ENCODE measurements at places on chromosomes 12 and 14.
A peak's percentile ranks its signal among the peaks of the same experiment; 100 is the strongest.

DNA sequence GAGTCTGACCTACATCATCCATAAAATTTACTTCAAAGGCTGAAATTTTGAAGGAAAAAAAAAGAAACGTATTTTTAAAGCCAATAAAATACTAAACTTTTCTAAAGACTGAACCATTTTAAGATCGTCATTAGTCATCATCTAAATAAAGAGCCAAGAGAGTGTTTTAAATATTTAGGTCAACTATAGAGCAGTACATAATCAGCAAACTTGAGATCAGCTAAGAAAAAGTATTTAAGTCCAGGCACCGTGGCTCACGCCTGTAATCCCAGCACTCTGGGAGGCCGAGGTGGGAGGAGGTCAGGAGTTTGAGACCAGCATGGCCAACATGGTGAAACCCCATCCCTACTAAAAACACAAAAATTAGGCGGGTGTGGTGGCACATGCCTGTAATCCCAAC, 35.5 kb downstream of the HECTD1 start:
- no peak for DNase-seq

- DNase-seq: peak; percentile 10
Measured at GRCh38 chr14:82710267-82710841, 1176.7 kb upstream of the SEL1L start.

GRCh38 chr12:13100605-13100881, 2.9 kb downstream of the GSG1 start:
- no peak for DNase-seq

DNA sequence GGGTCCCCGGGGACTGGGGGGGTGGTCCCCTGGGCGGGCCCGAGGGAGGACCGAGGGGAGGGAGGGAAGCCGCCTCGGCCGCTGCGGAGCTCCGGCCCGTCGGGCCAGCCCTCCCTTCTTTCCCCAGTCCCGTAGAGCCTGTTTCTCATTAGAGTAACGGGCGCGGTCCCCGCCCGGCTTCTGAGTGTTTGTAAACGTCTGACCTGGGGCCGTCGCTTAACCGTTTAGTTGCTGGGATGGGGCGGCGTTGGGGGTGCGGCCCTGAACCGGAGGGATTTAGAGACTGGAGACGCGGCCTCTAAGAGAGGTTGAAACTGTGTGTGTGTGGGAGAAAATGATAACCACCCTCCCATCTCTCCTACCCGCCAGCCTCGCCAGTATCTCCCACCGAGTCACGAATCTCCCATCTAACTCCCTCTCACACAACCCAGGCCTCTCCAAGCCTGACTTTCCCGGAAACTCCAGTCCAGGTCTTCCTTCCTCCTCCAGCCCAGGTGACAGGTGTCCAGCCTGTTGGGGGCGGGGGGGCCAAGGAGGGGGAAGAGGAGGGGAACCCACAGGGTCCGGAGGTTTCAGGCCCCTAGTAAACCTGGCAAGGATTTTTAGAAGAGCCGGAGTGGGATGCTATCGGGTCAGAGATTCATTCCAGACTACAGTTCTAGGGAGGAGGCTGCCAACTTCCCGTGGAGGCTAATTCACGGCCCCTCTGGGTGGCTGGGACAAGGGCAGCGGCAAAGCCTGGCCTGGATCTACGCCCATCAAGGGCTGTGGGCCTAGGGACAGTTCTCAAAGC, 1.1 kb upstream of the NFATC4 start:
- peak; percentile 93 for DNase-seq

DNA sequence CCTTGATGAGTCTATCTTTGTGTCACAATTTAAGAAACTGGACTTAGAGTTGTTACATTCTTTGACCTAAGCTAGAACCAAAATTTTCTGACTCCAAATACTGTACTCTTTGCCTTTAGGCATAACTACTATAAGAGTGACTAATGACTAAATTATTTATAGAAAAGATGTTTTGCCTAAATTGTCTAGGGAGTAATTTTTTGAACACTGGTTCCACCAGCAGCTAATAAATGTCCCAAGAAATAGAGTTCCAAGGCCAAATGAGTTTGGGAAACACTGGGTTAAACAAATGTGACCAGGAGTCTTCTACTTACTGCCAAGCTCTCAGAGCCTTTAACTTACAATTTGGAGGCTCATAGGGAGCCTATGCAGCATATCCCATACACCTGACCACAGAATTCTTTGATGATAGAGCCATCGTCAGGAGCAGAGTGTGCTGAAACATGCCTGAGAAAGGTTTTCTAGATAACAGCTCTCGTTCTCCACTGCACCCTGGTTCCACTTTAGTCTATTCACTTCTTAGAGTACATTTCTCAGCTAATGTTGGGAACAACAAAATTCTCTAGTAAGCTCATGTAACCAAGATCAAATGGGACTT, 215.9 kb upstream of the HMGA2 start:
- DNase-seq: no peak

DNA sequence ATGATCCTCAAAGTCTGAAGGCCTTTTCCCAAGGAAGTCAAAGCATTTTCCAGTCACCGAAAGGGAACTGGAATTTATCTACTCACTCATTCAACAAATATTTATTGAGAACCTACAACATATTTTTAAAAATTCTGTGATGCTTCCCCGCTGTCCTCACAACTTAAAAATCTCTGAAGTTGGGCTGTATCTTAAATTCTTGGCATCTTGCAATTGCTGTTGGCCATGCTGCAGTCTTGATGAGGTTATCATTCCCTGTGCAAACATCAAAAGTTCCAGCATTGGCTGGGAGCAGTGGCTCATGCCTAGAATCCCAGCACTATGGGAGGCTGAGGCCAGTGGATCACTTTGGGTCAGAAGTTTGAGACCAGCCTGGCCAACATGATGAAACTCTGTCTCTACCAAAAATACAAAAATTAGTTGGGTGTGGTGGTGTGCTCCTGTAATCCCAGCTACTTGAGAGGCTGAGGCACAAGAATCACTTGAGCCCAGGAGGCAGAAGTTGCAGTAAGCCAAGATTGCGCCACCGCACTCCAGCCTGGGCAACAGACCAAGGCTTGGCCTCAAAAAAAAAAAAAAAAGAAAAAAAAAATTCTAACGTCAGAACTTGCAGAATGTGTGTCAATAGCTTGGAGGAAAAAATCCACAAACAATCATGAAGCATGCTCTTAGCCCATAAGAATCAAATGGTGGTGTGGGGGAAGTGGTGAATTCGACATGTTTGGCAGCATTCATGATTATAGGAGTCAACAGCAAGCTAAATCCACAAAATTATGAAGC, 34.9 kb downstream of the CCDC177 start:
- no peak for DNase-seq

GRCh38 chr14:99461411-99462085, 19.1 kb downstream of the SETD3 start:
- no peak for DNase-seq

- DNase-seq: no peak
Measured at GRCh38 chr12:108583991-108584390, 13.9 kb downstream of the TMEM119 start.

GRCh38 chr12:10289005-10289754, 18.5 kb upstream of the KLRD1 start:
- DNase-seq: no peak

- no peak for DNase-seq
Measured at GRCh38 chr12:2449586-2449985, 345.2 kb upstream of the FKBP4 start.

- DNase-seq: no peak
Measured at GRCh38 chr14:88563845-88564244, 1.0 kb downstream of the ZC3H14 start.

- no peak for DNase-seq
Measured at GRCh38 chr14:86346818-86347384, 817.0 kb downstream of the FLRT2 start.

DNA sequence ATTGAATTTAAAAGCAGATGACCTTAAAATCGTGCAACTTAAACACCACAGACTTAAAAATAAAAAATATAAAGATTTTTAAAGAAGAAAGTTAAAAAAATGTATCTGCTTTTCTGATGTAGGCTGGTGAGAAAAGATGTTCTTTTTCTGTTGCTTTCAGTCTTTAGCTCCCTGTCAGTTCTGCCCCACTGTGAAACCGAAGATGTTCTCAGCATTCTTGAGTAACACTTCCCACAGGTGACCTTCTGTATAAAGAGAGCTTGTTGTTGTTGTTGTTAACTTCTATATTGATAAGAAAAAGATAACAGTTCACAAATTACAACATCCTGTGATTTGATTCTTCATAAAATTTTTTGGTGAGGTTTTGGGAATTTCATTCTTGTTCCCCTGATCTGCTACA, 377.9 kb upstream of the RGS6 start:
- DNase-seq: no peak

- DNase-seq: no peak
Measured at GRCh38 chr14:96058576-96059200, 19.5 kb downstream of the C14orf132 start.

GRCh38 chr12:131072451-131073230, 118.9 kb downstream of the ADGRD1 start:
- DNase-seq: no peak

DNA sequence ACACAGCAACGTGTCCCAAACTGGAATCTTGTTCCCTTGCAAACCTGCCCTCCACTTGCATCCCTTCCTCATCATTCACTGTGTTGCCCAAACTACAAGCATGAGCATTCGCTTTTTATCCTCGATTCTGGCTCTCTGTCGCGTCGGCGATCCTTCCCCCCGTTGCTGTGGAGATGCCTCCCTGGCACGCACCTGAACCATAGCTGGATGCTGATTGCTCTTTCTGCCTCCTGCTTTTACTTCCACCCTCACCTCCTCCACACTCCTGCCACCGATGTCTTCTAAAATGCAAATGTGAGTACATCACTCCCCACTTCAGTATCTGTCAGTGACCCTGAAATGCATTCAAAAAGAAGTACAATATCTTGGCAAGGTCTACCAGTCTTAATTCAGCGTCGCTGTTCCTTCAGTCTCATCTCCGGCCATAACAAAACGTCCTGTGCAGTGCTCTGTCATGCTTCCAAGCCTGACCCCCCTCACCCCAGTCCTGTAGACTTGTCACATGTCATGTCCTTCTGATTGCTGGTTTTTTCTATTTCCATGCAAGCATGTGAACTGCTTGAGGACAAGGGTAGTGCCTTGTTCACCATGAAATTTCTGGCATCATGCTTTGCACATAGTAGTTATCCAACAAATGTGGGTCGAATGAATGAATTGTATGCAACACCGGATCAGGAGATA, 2.5 kb upstream of the PPP2R5C start:
- no peak for DNase-seq

DNA sequence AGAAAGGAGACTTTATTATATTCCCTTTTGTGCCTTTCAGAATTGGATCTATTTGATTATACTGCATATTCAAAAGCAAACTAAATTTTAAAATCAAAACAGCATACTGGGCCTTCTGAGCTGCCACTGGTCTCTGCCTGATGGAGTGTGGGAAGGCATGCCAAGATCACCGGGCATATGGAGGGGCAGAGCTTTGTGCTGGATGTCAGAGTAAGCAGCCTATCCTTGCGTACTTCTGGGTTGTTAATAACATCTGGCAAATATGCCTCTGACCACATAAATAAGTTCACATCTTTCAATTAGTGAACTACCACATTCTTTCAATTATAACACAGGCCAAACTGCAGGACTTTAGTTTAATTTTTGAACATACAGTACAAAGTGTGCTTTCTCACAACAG, 18.3 kb downstream of the MLH3 start:
- DNase-seq: no peak

DNA sequence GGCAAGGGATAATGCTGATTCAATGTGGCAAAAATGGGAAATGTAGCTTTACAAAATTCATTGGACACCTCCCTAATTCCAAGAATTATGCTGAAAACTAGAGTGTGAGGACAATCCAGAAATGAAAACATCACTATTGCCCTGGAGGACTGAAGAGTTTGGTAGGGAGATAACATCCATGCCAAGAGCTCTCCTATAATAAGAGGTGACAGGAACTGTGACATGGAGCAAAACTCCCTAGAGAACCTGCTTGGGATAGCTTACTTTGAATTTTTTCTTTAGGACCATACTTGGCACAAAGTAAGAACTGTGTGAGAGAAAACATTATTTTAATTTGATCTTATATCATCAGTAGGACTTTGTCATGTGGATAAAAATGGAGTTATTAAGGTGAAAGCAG, 48.9 kb downstream of the STON2 start:
- DNase-seq: no peak

- no peak for DNase-seq
Measured at GRCh38 chr12:8038659-8039114, 6.2 kb downstream of the FOXJ2 start.

DNA sequence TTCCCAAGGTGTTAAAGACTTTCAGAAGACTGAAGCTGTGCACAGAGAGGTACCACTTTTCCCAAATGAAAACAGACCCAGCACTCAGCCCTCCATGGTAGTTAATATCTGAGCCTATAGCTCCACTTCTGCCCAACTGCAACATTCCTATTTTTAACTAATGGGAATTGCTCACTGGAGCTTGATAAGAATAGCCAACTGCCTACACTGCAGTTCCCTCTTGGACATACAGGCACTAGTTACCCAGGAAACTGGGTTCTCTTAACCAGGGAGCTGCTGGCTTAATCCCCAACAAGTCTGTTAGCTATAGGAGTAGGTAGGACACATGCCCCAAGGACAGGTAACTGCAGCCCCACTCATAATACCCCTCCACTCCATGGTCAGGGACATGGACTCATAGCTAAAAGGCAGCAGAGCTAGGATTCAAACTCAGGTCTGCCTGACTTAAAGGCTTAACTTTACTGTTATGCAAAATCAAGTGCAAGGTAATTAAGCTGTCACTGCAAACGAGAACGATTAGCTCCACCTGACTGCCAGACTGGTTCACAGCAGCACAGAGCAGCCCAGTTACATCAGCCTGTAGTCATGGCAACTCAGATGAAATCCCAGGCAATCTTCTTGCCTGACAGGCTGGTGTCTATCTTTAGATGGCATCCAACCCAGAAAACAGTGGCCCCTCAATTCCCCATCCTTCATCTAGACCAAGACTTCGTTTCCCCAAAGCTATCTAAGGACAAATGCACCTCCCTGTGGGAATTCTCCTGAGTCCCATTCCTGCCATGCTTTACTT, 77.1 kb upstream of the ACTN1 start:
- no peak for DNase-seq

- DNase-seq: no peak
Measured at GRCh38 chr12:13875744-13876143, 105.7 kb downstream of the GRIN2B start.

GRCh38 chr14:30332374-30332773, 226.6 kb upstream of the G2E3 start:
- DNase-seq: no peak

GRCh38 chr14:89042021-89042420, 217.6 kb downstream of the TTC8 start:
- DNase-seq: no peak
